CD4-positive, alpha-beta T cell treated with Interleukin-10 for 1 hour (primary cell): ENCODE measurements at places on chromosomes 6 and 20.

GRCh38 chr6:80210618-80211017, 104.1 kb downstream of the BCKDHB start:
- no peak for DNase-seq

DNA sequence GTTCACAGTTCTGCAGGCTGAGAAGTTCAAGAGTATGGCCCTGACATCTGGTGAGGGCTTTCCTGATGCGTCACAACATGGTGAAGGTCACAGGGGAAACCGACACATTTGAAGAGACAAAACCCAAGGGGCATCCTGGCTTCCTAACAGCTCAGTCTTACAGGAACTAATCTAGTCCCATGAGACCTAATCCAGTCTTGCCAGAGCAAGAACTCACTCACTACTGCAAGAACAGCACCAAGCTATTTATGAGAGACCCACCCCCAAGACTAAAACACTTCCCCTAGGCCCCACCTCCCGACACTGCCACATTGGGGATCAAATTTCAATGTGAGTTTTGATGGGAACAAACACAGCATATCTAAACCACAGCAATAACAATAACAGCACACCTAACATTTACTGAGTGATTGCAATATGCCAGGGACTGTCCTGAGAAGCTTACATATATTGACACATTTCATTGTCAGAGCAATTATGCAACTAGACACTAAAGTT, 46.6 kb downstream of the TPBG start:
- no peak for DNase-seq

DNA sequence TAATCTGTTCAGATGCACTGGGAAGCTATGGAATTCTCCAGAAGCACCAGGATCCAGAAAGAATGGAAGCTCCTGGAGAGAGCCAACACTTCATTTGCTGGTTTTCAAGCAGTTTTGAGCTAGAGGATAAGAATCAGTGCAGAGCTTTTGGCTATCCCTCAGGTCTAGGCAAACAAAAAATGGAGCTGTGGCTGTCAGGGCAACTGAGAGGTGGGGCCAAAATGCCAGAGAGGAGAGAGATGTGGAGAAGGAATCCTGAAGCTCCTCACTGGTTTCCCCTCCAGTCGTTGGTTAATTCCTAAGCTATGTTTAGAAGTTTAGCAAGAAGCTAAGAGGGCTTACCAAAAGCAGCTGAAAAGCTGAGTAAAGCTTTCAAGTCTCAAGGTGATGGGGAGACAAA, 294.2 kb upstream of the JARID2 start:
- DNase-seq: no peak

- DNase-seq: peak; percentile 41
These were observed at the start of gene EBF4 for GRCh38 chr20:2692036-2692885. Gene EBF4, plus strand, starts transcription at chr20:2692780. Its CDS starts 866 bp downstream, at chr20:2693646.

- no peak for DNase-seq
These were observed 44.7 kb downstream of the TFEB start for GRCh38 chr6:41690541-41691330.

- peak; percentile 52 for DNase-seq
These were observed 39.1 kb downstream of the ILRUN start for GRCh38 chr6:34657307-34657978.

DNA sequence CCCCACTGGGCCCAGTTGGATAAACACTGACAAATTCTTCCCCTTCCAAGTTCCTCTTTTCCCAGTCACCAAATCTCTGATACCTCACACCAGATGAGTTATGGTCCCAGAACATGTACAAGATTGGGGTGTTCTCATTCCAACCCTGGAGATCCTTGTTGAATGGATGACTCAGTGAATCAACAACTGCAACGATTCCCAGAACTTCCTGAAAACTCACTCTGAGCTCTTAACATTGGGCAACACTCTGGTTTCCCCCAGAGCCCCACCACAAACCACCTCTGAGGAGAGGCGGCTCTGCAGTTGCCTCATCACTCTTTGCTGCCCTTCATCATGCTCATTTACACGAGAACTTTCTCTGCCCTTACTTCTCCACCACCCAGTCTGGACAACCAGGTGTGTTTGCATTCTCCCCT, 115.2 kb downstream of the MRPL14 start:
- peak; percentile 8 for DNase-seq

DNA sequence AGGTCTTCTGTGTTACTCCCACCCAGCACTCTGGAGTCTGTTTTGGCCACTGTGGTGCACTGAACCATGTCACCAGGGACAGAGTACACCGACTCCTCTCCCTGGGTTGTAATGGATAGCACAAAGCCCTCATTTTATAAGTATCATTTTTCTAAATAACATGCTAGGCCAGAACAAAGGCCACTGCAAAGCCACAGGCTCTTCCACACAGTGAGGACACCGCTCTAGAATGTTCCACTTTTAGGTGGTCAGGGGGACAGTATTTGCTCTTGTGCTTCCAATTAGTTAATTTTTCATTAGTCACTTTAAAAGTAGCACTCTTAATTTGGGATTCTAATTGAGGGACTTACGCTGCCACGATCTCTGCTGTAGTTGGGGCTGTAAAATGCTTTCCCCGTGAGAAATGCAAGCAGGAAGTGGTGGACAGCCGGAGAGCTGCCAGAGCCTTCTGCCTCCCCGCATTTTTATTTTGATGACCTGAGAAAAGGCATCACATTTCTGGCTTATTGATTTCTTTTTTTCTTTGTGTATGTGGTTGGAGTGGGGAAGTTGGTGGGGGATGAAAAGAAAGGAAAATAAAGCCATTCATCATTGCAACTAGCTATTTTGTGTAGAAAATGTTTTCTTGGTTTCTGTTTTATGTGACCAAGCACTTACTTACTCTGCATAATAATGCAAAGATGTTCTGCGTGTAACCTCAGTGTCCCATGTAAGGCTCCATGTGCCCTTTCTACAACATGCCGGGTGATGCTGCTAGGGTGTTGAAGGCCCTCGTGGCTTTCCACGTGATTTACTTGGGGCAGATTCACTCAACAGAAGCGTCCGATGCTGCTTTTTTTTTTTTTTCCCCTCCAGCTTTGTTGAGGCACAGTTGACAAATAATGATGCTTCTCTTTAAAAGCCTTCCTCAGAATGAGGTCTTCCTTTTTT, 195.9 kb downstream of the SASH1 start:
- no peak for DNase-seq

DNA sequence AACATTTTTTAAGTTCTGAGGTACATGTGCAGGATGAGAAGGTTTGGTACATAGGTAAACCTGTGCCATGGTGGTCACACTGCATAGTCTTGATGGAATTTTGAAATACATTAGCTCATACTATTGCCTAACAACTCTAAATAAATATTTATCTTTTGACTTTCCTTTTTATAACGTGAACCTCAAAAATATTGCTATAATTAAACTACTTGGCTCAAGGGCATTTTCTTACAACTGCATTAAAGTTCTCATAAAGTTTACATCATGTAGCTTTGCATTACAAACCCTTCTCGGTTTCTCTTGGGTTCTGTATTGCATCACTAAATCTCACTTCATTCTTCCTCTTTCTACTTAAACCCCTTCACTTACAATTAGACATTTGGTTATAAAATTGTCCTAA, 636.0 kb upstream of the PTCHD4 start:
- DNase-seq: no peak

DNA sequence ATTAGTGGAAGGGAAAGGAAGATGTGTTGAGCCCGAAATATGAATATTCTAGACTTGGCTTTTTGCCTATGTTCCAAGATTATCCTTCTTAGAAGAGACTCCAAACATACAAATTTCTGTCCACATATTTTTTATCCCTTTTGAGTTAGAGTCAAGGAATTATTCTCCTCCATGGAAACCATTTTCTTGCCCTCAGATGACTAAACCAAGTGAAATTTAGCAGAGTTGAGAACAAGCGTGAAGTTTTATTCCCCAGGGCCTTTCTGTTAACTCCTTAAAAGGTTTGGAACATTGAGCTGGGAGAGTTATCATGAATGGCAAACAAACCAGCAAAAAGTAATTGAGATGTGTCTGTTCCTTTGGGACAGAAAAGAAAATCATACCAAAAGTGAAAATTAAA, 286.1 kb upstream of the PLCB4 start:
- no peak for DNase-seq

DNA sequence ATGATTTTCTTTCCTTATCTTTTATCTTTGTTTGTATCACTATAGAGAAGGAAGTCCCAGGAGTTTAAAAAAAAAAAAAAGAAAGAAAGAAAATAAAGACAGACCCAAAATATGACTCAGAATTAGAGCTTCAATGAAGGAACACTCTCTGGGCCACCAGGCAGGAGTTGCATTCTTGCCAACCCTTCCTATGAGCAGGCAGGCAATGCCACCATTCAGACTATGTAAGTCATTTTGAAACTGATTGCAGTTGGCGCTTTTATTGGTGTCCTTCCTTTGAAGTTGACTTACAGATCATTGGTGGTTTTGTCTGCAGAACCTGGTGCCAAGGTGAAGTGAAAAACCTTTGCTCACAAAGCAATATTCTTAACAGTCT, 50.3 kb downstream of the MYB start:
- DNase-seq: no peak

GRCh38 chr6:4041480-4041879, 37.5 kb downstream of the FAM217A start:
- no peak for DNase-seq

- no peak for DNase-seq
These were observed 31.0 kb downstream of the ELOVL2 start for GRCh38 chr6:11012976-11013720.

DNA sequence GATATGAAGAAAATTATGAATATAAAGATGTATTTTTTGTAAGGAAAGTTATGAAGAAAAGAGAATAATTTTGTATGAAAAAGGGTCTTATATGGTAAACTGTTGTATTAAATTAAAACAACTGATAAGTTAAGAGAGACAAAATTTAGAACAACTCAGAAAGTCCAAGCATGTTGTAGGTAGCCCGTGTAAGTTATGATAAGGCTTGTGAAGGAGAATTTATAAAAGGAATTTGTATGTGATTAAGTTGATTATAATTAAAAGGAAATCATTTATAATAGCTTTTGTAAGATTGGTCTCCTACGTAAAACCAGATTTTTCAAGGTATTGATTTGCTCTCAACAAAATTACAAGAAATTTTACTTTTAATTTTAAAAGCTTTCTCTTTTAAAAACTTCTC, 1579.3 kb downstream of the HACE1 start:
- no peak for DNase-seq

- no peak for DNase-seq
These were observed 129.2 kb downstream of the TBX18 start for GRCh38 chr6:84635081-84635761.

- DNase-seq: no peak
These were observed 84.6 kb downstream of the DCDC2 start for GRCh38 chr6:24273096-24273870.

DNA sequence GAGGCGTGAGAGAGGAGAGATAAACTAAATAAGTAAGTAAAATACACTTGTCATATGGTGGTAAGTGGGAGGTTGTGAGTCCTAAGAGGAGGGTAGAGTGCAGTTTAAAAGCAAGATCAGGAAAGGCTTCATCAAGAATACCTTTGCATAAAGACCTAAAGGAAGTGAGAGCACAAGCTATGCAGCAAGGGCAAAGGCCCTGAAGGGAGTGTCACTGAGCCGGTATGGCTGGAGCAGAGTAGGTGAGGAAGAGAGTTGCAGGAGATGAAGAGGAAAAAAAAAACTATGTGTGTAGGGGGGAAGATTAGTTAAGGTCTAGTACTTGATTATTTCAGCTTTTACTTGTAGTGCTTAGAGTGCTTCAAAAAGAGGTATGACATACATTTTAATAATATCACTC, 11.0 kb downstream of the DNAAF9 start:
- DNase-seq: no peak

GRCh38 chr20:4666001-4666479, 55.7 kb upstream of the PRND start:
- peak; percentile 68 for DNase-seq

DNA sequence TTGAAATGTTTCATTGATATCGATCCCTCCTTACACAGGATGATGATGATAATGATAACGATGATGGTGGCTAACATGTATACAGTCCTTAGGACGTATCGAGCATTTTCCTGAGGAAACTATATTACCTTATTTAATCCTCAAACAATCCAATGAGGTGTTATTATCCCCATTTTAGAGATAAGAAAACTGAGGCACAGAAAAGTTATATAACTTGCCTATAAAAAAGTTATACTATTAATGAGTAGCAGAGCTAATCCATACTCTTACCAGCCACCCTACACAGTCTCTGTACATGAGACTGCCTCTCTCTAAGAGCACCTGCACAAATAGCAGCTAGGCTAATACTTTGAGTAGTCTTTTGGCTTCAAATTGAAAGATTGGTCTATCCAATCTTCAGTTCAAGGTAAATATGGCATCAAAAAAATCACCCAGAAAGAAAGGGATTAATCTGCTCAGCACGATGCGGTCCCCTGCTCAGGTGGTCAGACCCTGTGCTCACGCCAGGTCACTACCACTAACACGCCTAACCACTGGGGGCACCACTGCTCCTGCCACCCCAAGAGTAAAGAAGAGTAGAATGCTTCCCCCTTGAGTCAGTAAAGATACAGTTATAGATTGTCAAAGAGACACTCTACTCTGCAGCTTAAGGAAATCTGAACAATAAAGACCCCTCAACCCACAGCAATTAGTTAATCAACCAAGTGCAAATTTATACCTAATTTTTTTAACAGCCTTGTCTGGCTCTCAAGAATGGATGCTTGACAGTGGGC, 15.0 kb downstream of the GABBR1 start:
- no peak for DNase-seq

DNA sequence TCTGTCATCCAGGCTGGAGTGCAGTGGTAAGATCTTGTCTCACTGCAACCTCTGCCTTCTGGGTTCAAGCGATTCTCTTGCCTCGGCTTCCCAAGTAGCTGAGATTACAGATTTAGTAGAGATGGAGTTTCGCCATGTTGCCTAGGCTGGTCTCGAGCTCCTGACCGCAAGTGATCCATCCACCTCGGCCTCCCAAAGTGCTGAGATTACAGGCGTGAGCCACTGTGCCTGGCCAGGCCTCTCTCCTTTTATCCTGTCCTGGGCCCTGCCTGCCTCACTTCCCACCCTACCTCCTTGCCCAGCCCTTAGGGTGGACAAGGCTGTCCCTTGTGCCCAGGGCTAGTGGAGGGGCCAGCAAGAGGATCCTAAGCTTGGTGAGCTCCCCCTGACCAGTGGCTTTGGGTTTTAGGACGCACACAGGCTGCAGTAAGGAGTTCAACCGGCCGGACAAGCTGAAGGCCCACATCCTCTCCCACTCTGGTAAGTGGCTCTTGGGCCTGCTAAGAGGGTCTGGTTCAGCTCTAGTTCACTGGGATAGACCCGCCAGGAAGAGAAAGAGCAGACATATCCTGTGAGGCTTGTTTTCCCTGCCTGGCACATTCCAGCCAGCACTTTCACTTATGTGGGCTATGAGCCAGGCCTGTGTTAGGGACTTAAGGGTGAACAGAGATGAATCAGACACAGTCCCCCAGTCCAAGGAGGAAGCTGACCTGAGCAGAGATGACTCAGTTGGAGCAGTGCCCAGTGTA, 21.9 kb upstream of the CHMP4B start:
- DNase-seq: no peak

DNA sequence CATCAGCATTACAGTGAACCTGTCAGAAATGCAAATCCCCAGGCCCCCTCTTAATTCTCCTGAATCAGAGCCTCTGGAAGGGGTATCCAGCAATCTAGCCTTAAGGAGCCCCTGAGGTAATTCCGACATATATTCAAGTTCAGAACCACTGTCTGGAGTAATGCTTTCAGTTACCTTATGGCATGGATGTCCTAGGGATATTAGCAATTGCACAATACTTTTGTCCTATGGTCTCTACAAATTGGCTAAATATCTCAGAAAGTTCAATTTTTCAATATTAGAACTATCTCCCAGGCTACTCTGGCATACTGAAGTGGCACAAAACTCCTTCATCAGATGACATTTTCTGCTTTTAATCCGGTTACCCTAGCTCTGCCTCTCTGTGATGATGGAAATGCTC, 6.4 kb downstream of the NSFL1C start:
- no peak for DNase-seq

- DNase-seq: no peak
These were observed 15.0 kb upstream of the PKHD1 start for GRCh38 chr6:52102405-52102804.
